ENCODE measurements at places on chromosomes 5 and 9. TPM values are rescaled to one million over a fixed set of nuclear protein-coding genes. Genes with fewer than 3 reads are reported as not detected.

DBH gene
- not detected for total RNA-seq

PCDHGB6 gene
- total RNA-seq, result 0.11 TPM

GRCh38 chr5:144281784-144282183 is 111.1 kb downstream of the KCTD16 start:
- no peak for DNase-seq

DNA sequence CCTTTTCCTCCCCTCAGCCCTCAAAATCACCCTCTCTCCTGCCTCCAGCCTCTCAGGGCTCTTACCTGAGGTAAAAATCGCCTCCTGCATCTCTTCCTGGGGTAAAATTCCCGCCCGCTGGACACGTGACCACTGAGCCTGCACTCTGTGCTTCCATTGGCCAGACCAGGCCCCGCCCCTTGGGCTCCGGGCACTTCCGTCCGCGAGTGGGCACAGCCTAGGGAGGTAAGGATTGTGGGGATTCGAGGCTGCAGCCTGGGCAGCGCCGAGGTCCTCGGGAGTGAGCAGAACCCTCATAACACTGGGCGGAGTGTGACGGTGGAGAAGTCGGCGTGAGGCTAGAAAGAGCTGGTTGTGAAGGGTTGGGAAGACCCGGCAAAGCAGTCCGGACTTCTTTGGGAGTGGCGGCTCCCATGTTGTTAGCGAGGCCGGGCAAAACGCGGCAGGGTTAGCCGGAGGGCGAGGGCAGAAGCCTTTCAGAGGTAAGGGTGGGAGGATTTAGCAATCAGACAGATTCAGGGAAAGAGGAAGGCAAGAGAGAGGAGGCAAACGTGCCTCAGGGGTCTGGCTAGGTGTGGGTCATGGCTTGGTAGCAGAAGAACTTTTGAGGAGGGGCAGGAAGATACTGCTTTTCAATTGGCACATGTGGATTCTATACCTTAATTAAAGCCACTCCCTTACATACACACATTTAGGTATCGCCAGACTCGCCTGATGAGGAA is at the start of gene SHOC1:
TSS of gene SHOC1 (minus strand) at position 103 of the 722 bp plus-strand sequence. CDS start 3,519 bp downstream, outside the sequence.
- DNase-seq, result no peak

TMEM252 gene
- total RNA-seq, result not detected
